ENCODE measurements at places on chromosomes 6 and 20.
A peak's percentile ranks its signal among the peaks of the same experiment; 100 is the strongest.

DNA sequence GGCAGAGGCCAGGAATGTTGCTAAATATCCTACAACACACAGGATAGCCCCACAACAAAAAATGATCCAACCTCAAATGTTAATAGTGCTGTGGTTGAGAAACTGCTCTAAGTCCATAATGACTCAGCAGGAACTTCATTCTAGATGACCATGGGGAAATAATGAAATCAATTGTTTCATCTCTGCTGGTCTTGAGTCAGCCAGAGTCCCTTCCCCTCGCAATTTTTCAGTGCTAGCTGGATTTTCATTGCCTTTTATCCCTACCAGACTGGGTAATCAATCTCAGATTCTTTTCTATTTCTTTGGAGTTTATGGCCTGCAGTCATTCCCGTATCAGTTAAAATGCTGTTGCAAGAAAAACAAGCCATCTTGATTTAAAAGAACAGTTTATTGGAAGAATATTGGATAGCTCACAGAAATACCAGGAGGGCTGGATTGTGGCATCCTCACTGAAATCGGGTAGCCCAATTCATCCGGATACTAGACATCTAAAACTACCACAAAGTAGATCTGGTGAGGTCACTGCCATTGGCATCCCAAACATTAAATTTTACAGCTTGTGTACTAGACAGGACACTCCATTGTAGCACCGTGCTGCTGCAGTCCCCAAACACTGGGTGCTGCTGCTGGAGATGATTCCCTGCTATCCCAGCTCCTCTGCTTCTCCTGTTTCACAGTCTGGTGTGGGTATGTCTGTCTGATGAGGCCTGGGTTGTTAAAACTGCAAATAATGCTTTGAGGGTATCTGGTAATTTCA lies 30.3 kb upstream of the POPDC3 start:
- peak; percentile 37 for DNase-seq

GRCh38 chr6:38549180-38549579 lies 90.5 kb downstream of the BTBD9 start:
- DNase-seq: no peak

DNA sequence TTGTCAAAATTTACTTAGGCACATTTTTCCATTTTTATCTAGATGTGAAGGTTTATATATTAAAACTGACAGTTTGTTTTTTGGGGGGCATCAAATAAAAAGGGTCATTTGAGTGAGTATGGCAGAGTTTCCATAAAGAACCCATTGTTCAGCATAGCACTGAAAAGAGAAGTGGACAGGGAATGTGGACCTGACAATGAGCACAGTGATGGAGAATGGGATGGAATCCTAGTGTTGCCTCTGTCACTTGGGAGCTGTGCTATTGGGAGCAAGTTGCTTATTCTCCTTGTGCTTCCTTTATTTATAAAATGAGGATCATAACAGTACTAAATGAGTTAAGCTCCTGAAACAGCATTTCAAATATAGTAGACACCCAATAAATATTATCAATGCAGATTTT lies 130.7 kb upstream of the SIM1 start:
- DNase-seq: no peak

- DNase-seq: no peak
Measured at GRCh38 chr6:101876431-101876830, 482.9 kb downstream of the GRIK2 start.

DNA sequence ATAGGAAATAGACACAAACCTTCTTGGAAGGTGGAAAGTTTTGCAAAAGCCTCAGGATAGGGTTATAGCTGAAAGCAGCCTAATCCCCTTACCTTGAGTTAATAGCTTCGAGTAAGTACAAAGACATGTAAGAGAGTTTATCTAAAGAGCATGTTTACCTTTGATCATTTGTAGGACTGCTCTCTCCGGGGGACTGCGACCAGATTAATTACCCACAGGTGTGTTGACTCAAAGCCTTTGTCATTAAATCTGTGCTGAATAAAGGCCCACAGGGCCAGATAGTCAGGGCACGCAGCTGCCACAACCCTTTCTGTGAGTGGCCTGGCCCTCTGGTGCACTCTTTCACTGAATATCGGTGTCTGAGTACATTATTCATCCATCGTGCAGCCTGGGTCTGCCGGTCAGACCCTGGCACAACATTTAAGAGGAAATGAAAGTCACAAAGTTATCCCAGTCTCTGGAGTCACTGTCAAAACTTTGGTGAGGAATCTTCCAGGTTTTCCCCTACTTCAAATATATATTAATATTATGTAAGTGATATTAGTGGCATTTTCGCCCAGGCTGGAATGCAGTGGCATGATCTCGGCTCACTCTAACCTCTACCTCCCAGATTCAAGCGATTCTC lies 5.4 kb upstream of the MICA start:
- no peak for DNase-seq

GRCh38 chr20:64042054-64042781 lies 6.2 kb downstream of the C20orf204 start:
- no peak for DNase-seq

- DNase-seq: peak; percentile 11
Measured at GRCh38 chr20:15236812-15237211, 899.4 kb upstream of the FLRT3 start.

GRCh38 chr20:1124421-1124820 lies 6.0 kb downstream of the PSMF1 start:
- DNase-seq: no peak

All from AG09319 (cell line).